ACHN (cell line): ENCODE measurements at places on chromosomes 13 and 19.

DNA sequence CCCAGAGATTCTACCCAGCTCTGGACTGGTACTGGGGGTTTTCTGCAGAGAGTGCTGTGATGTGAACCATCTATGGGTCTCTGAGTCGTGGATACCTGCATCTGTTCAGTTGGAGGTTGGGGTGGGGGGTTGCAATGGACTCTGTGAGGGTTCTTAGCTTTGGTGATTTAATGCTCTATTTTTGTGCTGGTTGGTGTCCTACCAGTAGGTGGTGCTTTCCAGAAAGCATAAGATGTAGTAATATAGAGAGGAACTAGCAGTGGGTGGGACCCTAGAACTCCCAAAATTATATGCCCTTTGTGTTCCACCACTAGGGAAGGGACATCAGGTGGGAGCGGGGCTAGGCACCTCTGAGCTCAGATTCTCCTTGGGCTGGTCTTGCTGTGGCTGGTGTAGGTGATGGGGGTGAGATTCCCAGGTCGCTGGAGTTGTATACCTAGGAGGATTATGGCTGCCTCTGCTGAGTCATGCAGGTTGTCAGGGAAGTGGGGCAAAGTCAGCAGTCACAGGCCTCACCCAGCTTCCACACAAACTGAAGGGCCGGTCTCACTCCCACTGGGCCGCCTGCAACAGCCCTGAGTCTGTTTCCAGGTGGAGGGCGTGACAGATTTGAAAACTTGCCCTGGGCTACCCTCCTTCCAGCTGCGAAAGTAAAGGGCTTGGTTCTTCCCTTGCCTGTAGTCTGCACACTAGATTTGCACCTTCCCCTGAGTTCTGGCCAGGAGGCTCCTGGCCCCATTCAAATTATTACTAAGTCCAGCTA lies 573.0 kb upstream of the SLITRK1 start:
- peak; percentile 1 for DNase-seq

DNA sequence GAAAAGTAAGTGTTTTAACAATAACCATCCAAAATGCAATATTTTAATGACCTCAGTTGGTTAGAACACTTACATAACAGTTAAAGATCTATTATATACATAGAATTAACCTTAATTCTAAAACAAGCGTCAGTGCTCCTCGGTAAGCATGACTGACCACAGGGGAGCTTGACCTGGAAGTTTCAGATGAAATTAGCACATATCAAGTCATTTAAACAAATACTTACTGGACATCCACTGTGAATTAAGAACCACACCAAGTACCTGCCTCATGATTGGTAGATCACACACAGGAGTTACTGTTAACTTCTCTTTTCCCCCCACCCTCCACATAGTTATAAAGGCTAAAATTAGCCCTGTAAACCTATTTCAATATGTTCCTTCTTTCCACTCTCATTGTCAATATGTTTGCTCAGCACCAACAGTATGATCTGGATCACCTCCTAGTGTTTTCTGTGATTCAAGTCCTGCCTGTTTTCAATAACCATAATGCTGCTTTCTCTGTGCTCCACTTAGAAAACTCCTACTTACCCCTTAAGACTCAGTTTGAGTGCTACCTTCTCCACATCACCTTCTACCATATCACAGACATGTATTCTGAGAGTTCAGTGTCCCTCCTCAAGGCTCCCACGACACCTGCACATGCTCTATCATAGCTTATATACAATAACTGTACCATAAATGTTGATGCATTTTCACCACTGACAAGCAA lies 209.0 kb downstream of the VWA8 start:
- no peak for DNase-seq

- DNase-seq = no peak
These were observed 1474.0 kb downstream of the PCDH9 start for GRCh38 chr13:65756071-65756671.

- no peak for DNase-seq
These were observed 60.3 kb downstream of the SLC7A9 start for GRCh38 chr19:32809254-32809653.

DNA sequence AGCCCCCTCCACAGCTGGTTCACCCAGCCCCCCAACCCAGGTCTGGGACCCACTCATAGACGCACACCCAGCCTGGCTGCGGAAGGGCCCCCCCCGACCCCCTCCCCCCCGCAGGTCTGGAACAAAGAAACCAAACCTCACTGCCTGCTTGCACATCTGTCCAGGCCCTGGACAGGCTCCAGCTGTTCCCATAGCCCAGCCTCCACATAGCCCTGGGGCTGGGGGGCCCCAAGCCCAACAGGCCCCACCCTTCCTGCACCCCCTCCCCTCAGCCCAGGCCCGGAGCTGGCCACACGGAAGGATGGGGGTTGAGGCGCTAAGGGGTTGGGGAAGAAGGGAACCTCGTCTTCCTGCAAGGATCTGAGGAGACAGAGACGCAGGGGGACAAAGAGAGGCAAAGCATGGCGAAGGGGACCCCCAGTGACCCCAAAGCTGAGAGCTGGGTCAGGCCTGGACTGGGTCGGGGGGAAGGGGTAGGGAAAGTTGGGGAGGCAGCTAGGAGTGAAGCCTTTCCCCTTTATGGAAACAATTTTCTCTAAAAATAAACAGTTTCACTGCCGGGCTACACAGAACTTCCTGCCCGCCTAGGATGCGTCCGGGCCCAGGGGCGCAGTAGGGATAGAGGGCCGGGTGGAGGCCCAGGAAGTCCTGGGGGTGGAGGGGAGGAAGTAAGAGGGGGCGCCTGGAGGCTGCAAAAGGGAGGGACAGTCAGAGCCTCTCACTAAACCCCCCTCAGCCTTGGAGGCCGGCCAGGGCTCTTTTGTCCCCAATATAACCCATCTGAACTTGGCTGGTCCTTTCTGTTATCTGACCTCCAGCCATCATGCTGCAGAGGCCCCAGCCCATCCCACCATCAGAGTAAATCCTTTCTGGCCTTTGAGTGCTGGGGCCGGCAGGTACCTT lies 2.4 kb downstream of the KANK2 start:
- no peak for DNase-seq

DNA sequence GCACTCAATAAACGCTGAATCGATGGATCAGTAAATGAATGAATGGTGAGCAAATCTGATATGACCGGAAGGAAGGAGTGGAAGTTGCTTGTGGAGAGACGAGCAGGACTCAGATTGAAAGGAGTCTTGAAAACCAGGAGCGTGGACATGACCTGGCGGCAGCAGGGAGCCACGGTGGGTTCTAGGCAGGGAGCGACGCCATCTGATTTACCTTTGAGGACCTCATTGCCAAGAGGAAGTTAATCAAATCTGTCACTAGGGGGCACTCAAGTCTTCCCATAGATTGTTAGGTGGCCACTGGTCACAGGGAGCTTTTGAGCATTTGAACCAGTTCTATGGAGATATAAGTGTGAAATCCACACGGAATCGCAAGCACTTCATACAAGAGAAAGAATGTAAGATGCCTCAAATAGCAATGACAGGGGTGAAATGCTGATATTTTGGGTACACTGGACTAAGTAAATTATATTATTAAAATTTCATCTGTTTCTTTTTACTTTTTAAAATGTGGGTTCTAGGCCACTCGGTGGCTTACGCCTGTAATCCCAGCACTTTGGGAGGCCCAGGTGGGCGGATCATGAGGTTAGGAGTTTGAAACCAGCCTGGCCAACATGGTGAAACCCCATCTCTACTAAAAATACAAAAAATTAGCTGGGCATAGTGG lies 9.2 kb upstream of the FBN3 start:
- DNase-seq = peak; percentile 83

- DNase-seq = no peak
These were observed 310.5 kb downstream of the ATP8A2 start for GRCh38 chr13:25682276-25682675.

DNA sequence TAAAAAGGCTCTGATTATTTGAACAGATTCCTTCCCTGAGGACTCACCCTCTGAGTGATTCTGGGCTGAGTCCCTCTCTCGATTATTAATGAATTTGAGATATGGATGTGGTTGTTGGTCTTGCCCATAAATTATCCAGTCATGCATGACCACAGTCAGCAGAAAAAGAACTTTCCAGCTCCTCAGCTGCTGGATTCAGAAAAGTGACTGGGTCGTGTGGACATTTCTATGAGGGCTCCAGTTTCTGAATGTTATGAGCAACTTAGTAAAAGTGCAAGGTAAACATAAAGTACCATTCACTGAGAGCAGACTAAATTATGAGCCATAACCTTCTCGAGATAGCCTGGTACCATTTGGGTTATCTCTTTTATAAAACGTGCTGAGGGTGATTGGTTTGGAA lies 100.1 kb upstream of the CLDN10 start:
- no peak for DNase-seq

DNA sequence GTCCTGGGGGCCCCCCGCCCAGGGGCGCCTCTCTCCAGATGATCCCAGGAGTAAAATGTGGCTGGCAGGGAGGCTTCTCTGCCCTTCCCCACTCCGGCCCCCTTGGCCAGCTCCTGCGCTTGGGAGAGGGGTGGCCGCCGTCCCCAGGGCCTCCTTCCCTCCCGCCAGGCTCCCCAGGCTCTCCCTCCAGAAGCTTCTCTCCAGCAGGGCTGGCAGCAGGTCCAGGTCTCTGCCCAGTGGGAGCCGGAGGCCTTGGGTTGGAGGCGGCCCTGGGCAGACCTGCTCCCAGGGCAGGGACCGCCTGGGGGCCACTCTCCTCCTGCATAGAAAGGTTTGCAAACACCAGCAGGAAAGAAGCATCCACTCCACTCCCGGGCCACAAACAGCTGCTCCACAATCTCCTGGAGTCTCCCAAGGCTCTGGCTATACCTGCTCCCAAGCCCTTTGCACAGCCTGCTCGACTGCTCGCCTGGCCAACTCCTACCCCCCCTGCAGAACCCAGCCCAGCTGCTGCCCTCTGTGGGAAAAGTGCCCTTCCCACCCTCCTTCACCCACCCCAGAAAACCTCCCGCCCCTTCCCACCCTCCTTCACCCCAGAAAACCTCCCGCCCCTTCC lies 26.0 kb downstream of the SBNO2 start:
- DNase-seq = no peak

DNA sequence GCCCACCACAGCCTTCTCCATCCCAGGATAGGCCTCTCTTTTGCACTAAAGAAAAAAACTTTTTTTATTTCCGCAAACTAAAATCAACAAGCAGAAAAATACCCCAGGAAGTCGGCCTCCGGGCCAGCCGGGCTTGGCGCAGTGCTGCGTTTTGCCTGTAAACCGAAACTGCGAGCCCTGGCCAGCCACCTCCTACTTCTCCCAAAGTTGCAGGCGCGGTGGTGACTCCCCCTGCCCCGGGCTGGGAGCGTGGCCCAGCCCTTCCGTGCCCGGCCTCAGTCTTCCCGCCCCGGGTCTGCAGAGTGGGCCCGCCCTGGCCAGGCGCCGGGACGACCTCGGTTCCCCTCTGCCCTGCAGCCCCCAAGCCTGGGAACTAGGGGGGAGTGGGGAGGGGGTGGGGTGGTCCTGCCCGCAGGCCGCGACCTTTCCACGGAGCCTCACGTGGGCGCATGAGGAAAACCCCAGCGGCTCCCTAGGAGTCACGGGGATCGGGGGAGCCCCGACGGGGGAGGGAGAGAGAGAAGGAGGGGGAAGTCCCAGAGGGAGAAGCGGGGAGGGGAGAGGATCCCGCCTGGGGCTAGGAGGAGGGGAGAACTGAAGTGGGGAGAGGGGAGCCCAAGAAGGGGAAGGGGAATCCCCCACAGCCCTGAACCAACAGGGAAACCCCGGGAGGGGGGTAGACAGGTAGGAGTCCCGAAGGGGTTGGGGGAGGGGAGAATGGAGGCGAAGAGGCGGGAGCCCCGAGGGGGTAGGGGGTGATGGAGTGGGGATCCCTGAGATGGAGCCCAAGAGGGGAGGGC lies 3.0 kb downstream of the GADD45B start:
- DNase-seq = peak; percentile 78

- DNase-seq = no peak
These were observed 57.4 kb downstream of the ZNF44 start for GRCh38 chr19:12237143-12237839.

GRCh38 chr19:2574478-2574931 lies 98.6 kb downstream of the GADD45B start:
- DNase-seq = no peak

- no peak for DNase-seq
These were observed 47.8 kb upstream of the DIAPH3 start for GRCh38 chr13:60211548-60211947.

- DNase-seq = no peak
These were observed 632 bp downstream of the MARK4 start for GRCh38 chr19:45251452-45252354.

GRCh38 chr19:55702131-55702627 lies 27.2 kb downstream of the EPN1 start:
- DNase-seq = no peak
